ENCODE measurements at places on chromosomes 7 and 10. TPM values are rescaled to one million over a fixed set of nuclear protein-coding genes. Genes with fewer than 3 reads are reported as not detected.

- peak within 1 kb of the TSS; percentile 94 for H3K4me3 ChIP-seq
- no peaks in the 10 kb centered on the region for H3K27me3 ChIP-seq
- no peaks in the 10 kb centered on the region for H3K4me1 ChIP-seq
- peak within 1 kb of the TSS; percentile 15 for H3K27ac ChIP-seq
- H3K36me3 ChIP-seq, result no peaks in the 10 kb centered on the region
- peak; percentile 66 for DNase-seq
Observed at GRCh38 chr7:101817471-101818286, at the start of gene CUX1. Gene CUX1 (plus strand): TSS chr7:101817626. CDS start chr7:101817640, 14 bp downstream.

Gene WDFY4
- total RNA-seq, result 1.5 TPM

DNA sequence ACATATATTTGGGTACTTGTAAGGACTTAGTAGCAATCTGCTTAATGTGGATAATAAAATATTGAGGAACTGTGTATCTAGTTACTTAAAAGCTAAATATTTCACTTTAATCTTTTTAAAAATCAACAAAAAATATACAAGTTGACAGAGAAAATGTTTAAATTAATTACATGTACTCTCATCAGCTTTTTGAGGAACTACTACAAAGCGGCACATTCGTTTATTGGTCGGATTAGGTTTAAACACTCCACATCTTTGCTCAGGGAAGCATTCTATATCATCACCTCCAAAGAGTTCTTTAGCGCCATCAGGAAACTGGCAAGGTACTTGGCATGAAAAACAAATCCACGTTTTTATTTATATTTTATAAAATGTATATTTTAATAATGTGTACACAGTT, 1.6 kb downstream of the ATOH7 start:
- H3K4me1 ChIP-seq, result no peaks in the 10 kb centered on the region
- no peak for DNase-seq
- no peaks in the 10 kb centered on the region for H3K36me3 ChIP-seq
- no peaks in the 10 kb centered on the region for H3K27me3 ChIP-seq

Gene IDI2
- not detected for total RNA-seq

DNA sequence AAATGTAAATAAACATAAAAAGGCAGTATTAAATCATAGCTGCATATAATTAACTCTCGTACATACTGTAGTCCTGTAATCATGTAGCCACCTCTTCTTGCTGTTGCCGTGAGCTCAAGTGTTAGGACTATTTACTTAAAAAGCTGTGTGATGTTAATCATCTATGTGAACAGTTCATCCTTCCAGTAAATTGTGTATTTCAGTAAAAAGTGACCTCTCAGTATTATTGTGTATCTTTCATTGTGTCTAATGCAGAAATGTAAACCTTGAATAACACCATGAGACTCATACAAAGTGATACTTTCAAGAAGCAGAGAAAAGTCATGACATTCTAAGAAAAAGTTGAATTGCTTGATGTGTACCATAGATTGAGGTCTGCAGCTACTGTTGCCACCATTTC, 38.0 kb downstream of the ADD3 start:
- H3K4me3 ChIP-seq, result no peak overlapping the region
- no peaks in the 10 kb centered on the region for H3K4me1 ChIP-seq
- H3K27ac ChIP-seq, result no peak overlapping the region

Data from colonic mucosa (tissue), 4 donors.